Gastroesophageal sphincter (tissue), 4 donors: ENCODE measurements at places on chromosomes 6 and 20.

- H3K27ac ChIP-seq, result no peak overlapping the region
- ATAC-seq, result no peak
- no peak overlapping the region for H3K4me3 ChIP-seq
These were observed 30.8 kb upstream of the SCRT2 start for GRCh38 chr20:706366-706885.

DNA sequence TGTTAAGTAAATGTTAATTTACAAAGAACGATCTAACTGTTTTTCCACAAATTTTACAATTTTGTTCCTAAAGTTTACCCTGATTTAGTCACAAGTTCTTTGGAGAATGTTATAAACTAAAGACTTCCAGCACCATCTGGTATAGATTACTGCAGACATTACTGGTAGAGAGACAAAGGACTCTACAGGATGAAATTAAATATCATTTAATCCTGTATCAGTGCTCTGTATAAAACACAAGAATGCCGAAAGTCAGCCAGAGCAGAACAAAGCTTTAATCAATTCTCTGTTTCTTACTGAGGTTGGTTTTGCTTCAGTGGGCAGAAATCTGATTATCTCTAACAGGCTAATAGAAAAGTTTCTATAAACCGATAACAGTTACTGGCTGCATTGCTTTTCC is 763.6 kb downstream of the TENT5A start:
- no peaks in the 10 kb centered on the region for H3K36me3 ChIP-seq
- no peak for ATAC-seq
- H3K4me1 ChIP-seq, result no peaks in the 10 kb centered on the region
- no peaks in the 10 kb centered on the region for H3K27me3 ChIP-seq

DNA sequence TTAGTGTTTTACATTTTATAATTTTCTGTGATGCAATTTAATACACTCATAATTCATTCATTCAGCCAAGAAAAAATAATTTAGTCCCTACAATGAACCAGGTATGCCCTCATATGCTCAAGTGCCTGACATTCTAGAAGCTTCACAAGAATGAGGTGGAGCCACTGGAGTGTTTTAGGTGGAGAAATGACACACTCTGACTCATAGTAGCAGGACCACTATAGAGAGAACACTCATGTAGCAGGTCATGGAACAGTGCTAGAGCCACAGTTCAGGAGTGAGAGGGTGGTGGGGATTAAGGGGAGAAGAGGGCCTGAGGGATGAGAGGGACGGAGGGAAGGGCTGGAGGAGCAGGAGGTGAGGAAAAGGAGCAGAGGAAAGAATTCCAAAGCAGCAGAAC is 1.4 kb upstream of the HLA-G start:
- ATAC-seq, result no peak
- H3K36me3 ChIP-seq, result no peaks in the 10 kb centered on the region
- peaks cover 9% of the 10 kb centered on the region for H3K4me1 ChIP-seq

DNA sequence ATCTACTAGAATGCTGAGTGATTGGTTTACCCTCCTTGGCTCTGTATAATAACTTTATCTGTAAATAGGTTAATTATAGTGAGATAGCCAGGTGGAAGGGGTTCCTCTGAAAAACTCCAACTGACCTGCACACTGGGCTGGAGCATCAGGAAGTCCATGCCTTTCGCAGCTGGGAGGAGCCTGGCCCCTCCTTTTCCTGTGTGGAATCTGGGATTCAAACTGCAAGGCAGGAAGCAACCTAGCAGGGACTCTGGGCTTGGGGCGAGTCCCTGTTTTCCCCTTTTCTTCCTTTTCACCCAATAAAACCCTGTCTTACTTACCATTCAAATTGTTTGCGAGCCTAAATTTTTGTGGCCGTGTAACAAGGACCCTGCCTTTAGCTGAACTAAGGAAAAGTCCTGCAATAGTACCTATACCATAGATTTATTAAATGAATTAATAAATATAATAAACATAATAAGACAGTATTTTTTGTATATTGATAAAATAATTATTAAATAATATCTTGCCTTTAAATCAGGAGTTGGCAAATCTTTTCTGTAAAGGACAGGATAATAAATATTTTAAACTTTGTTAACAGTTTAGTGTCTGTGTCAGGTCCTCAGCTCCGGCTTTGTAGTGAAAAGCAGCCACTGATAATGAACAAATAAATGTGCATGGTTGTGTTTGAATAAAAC is 406.2 kb upstream of the MMS22L start:
- no peak overlapping the region for H3K27ac ChIP-seq
- H3K36me3 ChIP-seq, result no peaks in the 10 kb centered on the region
- H3K27me3 ChIP-seq, result no peaks in the 10 kb centered on the region
- H3K4me3 ChIP-seq, result no peak overlapping the region
- no peaks in the 10 kb centered on the region for H3K4me1 ChIP-seq

GRCh38 chr6:166671434-166672081 is 44.5 kb upstream of the RPS6KA2 start:
- H3K4me1 ChIP-seq, result no peaks in the 10 kb centered on the region
- no peaks in the 10 kb centered on the region for H3K36me3 ChIP-seq
- H3K27ac ChIP-seq, result no peak overlapping the region
- no peaks in the 10 kb centered on the region for H3K27me3 ChIP-seq
- no peak overlapping the region for H3K4me3 ChIP-seq

GRCh38 chr6:17851001-17851719 is 136.3 kb downstream of the KIF13A start:
- H3K27ac ChIP-seq, result peak overlapping the region; percentile 36
- ATAC-seq, result peak; percentile 22
- H3K27me3 ChIP-seq, result no peaks in the 10 kb centered on the region
- H3K4me3 ChIP-seq, result no peak overlapping the region
- peaks cover 5% of the 10 kb centered on the region for H3K4me1 ChIP-seq

DNA sequence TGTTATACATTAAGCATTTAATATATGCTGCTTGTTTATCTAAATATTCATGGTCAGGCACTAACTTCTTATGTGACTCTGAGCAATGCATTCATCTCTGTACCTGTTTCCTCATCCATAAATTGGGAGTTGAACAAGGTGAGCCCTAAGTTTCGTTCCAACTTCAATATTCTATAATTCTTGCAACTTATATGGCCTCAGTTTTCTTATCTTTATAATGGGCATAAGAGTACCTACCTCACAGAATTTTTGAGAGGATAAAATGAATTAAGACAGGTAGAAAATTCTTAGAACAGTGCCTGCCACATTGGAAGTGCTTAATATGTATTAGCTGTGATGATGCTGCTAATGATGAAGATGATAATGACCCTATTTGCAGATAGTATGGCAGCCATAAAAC is 11.8 kb upstream of the HIVEP2 start:
- H3K27me3 ChIP-seq, result no peaks in the 10 kb centered on the region
- H3K4me3 ChIP-seq, result no peak overlapping the region
- H3K4me1 ChIP-seq, result no peaks in the 10 kb centered on the region
- no peak overlapping the region for H3K27ac ChIP-seq
- no peaks in the 10 kb centered on the region for H3K36me3 ChIP-seq

DNA sequence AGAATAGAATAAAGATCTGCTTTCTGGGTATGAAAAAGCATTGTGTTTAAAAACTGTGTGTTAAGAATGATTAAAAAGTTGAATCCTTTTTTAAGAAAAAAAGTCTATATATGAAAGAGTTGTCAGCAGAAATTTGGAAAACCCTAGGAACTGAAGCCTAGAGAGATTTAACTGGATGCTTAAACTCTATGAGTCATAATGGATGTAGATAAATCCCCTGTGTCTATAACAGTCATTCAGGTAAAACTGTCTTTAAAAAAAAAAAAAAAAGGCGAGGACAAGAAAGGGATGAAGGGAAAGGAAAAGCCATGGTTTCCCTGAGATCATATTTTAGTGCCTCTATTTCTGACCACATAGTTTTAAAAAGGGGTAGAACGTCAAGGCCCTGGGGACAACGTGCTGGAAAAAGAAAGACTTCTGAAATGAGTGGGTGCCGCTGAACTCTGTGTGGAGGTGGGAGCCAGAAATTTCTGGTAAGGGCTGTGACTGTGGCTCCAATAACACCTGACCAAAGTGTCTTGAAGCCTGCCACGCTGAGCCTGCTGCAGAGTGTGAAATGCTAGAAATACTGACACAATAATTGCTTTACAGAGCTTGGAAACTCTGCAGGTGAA is 302.6 kb upstream of the ARID1B start:
- no peak for ATAC-seq
- no peaks in the 10 kb centered on the region for H3K36me3 ChIP-seq
- H3K4me3 ChIP-seq, result no peak overlapping the region
- H3K27ac ChIP-seq, result no peak overlapping the region
- H3K27me3 ChIP-seq, result no peaks in the 10 kb centered on the region
